H7 (cell line): ENCODE measurements at places on chromosomes 5 and 9.

DNA sequence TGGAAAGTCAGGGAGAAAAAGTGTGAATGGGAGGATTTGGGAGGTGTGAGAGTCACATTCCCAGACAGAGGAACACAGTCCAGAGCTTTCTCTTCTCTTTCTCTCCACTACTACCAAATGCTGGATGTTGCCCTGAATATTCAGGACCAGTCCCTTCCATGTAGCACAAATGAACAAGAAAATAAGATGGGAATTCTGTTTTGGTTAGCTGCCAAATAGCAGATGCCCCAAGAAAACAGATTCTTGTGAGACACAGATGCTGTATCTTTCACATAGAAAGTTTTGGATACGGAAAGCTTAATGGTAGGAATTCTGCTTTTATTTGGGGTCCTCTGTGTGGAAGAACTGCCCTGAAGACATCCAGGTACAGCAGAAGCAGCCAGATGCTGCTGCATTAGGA, 37.8 kb downstream of the PRLR start:
- no peak for DNase-seq

- no peak for DNase-seq
Measured at GRCh38 chr5:14727928-14728458, 63.5 kb downstream of the OTULIN start.

DNA sequence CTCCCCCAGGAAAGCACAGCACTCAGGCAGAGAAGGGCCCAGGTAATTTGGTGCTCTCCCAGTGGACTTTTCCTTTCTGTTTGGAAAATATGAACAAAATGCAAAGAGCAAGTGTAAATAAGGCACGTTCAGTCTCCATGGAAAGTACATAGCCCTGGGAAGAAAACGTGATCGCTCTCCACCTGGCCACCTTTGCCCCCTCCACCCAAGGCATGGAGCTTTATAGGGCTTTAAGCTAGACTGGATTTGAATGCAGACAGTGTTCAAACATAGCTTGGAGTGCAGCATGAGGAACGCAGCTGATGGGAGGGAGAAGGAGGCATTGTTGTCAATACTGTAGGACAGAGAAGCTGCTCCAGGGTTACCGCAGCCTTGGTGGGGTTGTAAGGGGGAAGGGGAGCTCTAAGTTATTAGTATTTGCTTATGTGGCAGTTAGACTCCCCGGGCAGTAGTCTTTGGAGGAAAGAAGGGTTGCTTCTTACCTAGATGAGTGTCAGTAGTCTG, 500.2 kb downstream of the SPOCK1 start:
- no peak for DNase-seq

GRCh38 chr5:180306796-180307195, 14.9 kb upstream of the MAPK9 start:
- no peak for DNase-seq

DNA sequence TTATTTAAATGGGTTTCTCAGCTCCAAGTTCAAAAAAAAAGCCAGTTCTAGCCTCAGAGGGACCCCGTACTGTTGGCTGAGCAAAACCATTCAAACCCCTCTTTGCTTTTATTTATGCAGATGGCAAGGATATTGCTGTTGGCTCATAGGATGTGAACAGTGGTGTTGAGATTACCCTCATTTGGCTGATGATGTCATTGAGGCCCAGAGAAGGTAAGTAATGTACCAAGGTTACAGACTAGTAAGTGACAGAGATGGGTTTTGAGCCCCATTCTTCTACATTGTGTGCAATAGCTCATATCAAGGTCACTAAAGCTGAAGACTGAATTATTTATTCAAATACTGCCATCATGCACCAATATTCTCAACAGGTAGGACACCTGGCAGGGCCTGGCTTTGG, 122.2 kb upstream of the PCA3 start:
- DNase-seq, result no peak

DNA sequence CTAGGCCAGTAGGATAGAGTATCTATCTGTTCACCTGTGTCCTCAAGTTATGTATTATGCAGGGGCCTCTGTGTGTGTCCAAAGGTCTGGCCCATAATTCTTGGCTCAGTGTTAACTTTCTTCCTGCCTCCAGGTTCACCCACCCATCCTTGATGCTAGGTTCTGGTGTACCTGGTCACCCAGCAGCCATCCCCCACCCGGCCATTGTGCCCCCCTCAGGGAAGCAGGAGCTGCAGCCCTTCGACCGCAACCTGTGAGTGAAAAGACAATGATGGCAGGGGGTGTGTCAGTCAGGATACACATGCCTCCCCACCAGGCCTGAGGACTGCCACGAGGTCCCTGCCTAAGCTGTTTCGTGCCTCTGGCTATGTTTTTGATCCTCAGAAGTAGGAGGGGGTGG, 27.6 kb downstream of the TCF7 start:
- peak; percentile 13 for DNase-seq

- no peak for DNase-seq
Measured at GRCh38 chr5:147046281-147046680, 167.7 kb upstream of the PPP2R2B start.
